A549 treated with dexamethasone at 1 μM for 4 hours (cell line): ENCODE measurements at places on chromosomes 12 and 14. TPM values are rescaled to one million over a fixed set of nuclear protein-coding genes. Genes with fewer than 3 reads are reported as not detected.

Gene CCDC196
- total RNA-seq: not detected in 5 replicates

Gene MARCHF9
- 4.8 to 8.4 TPM (median 7.3 TPM) in 5 replicates for total RNA-seq

Gene NR4A1
- 32.8 to 50.4 TPM (median 39.5 TPM) in 5 replicates for total RNA-seq

Gene MYBPC1
- 0.08 to 0.13 TPM in 2 of 5 replicates, not detected in the others for total RNA-seq

Gene RNF212B
- not detected in 5 replicates for total RNA-seq

Gene VRK1
- 24.4 to 42.3 TPM (median 26.1 TPM) in 5 replicates for total RNA-seq

Gene ADSS1
- total RNA-seq: 5.1 to 6.7 TPM (median 5.5 TPM) in 5 replicates

Gene LRRK2
- 1.1 to 1.9 TPM (median 1.3 TPM) in 5 replicates for total RNA-seq

Gene AQP2
- total RNA-seq: not detected in 5 replicates

Gene ENDOU
- 0.07 to 0.09 TPM in 2 of 5 replicates, not detected in the others for total RNA-seq

Gene KRT7
- 4,985 to 6,528 TPM (median 5,990 TPM) in 5 replicates for total RNA-seq

Gene MYO1H
- not detected in 5 replicates for total RNA-seq

Gene RIMBP2
- 0.06 to 0.09 TPM (median 0.07 TPM) in 4 of 5 replicates, not detected in the other for total RNA-seq
